ENCODE measurements at places on chromosomes 5 and 9. TPM values are rescaled to one million over a fixed set of nuclear protein-coding genes. Genes with fewer than 3 reads are reported as not detected.

DNA sequence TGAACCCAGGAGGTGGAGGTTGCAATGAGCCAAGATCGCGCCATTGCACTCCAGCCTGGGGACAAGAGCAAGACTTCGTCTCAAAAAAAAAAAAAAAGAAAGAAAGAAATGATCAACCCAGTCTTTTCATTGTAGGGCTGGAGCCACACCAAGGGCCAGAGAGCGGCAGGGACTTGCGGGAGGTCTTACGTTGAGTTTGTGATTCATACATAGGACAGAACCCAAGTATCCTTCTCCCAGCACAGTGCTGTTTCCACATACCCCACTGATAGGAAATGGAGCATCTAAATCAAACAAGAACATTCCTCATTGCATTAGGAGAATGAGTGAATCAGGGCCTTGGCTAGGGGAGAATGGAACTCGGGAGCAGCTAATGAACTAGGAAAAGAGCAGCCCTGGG is 3.5 kb upstream of the TNIP1 start:
- no peak for DNase-seq

- DNase-seq: no peak
Observed at GRCh38 chr5:27093279-27093678, 54.9 kb upstream of the CDH9 start.

DNA sequence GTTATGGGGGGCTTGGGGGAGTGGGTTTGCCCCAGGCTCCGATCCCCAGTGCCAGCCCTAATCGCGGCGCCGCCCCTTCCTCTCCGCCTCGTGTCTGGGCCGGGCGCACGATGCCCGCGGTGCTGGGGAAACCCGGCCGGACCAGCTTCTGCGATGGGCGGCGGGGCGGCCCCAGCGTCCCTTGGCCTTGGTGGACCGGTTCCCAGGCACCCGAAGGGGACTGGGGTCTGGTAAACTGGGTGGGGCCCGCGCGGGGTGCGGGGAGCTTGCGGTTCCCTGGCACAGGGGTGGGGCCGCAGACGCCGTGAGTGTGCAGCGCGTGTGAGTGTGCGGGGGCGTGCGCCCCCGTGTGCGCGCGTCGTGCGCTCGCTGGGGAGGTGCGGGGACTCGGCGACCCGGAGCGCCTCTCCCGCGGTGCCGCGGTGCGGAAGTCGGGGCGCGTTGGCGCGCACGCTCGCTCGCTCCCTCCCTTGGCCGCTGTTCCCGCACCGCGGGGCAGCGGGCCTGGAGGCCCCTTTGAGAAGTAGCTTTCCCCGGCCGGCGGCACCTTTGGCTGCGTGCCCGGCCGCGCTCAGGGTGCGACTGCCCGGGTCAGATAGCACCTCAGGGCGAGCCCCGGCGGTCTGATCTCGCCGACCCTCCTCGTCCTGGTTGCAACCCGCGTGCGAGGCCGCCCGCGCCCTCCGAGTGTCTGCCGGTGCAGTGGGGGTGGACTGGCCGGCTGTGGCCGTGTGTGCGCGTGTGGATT is 568 bp downstream of the MACIR start:
- peak; percentile 75 for DNase-seq

GRCh38 chr5:120122703-120123102 is 341.4 kb upstream of the PRR16 start:
- no peak for DNase-seq

DNA sequence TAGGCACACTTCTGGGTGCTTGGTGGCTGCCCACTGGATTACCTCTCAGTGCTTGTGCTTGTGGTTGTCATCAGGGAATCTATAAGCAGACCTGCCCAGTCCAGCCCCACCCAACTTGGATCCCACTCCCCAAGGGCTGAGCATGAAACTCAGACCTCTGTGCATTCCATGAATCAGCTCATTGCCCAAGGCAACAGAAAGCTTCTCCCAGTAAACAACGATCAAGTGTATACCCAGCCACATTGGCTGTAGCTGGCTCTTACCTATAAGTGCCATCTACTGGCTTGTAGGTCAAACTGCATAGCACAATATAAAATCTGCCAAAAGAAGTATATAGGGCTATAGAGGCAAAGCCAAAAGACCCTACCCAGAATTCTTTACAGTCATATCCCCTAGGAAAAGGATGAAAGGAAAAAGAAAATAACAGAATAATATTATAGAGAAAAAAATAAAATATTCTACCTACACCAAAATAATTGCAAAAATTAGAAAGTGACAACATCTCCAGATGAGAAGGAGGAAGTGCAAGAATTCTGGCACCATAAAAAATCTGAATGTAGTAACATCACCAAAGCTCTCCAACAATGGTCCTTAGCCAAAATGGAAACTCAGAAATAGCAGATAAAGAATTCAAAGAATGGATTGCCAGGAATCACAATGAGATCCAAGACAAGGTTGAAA is 321.0 kb upstream of the TRPC7 start:
- no peak for DNase-seq

DNA sequence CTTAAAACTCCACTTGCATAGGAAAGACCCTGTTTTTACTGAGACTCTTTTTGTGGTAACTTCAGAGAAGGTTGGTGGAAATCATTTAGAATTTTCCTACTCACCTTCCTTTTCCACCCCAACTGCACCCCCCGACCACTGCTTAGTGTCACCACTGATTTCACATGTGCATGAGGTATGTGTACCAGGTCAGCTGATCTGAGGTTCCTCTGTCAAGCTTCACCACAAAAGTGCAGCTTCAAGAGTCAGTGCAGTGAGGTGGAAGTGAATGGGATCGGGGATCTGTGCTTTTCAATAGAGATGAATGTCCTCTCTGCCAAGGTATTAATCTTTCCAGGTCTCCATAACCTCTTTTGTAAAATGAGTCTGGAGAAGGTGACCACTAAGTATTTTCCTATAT is 260.5 kb upstream of the WWC1 start:
- DNase-seq: no peak

GRCh38 chr9:109387206-109387605 is 66.3 kb upstream of the EPB41L4B start:
- DNase-seq: no peak

- DNase-seq: no peak
Observed at GRCh38 chr5:23303435-23303834, 204.0 kb upstream of the PRDM9 start.

DNA sequence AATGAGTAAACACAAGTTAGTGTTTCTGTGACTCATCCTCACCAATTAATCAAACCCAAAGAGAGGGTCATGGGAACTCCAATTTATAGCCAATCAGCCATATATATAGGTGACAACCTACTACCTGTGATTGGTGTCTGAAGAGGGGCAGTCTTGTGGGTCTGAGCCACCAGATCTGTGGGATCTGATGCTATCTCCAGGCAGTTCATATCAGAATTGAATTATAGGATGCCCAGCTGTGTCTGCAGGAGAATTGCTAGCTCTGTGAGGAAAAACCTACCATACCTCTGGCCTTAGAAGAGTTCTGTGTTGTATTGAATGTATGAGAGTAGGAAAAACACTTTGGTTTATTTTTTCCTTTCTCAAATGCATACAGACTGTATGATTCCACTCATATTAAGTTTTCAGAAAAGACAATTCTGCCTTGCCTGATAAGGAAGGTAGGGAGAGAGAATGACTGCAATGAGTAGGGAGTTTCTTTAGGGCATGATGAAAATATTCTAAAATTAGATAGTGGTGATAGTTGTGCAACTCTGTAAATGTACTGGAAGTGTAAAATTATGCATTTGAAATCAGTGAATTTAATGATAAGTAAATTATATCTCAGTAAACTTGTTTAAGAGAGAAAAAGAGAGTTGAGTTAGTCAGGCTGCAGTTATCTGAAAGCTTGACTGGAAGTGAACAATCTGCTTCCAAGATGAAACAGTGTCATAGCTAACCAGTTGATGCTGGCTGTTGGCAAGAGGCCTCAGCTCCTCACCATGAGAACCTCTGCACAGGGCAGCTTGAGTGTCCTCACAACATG is 274.9 kb downstream of the AUH start:
- no peak for DNase-seq

GRCh38 chr5:125006011-125006685 is 259.7 kb upstream of the ZNF608 start:
- DNase-seq: no peak

- no peak for DNase-seq
Observed at GRCh38 chr9:78973907-78974306, 597.9 kb upstream of the TLE4 start.

GRCh38 chr5:84779186-84779585 is 394.5 kb upstream of the EDIL3 start:
- no peak for DNase-seq

DNA sequence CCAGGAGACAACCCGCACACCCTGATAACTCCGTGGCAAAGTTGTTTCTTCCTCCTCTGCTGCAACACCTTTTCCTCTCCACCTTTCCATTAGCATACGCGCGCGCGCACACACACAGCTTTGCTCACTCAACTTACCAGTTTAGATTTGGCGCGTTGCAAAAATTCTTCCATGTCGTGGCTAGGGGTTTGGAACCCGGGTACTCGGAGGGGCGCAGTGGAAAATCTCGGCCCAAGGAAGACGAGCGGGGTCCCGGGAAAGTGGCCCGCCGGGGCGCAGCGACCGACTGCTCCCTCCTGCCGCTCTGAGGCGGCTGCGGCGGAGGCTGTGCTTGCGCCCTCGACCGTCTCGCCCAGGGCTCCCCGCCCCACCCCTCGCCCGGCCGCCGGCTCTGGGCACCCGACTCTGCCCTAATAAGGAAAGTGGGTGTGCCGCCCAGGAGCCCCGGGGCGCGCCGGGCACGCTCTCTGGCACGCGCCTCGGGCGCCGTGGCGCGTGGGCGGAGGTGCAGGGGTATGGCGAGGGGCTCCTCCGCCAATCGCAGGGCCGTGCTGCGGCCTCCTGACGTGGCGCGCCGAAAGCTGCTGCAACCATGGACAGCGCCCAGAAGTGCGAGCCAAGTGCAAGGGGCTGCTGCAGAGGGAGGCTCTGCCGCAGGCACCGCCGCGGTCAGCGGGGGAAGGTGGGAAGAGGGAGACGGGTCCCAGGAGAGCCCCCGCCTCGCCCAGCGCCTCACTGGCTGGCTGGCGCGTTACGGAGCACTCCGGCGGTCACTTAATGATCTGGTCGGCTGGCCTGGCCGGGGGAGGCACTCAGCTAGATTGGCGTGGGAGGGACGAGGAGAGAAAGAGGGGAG is at the start of gene PRUNE2:
Gene PRUNE2, minus strand, starts transcription at position 324 of the 856 bp plus-strand sequence. Its CDS starts 151 bp downstream, at position 173.
- no peak for DNase-seq

- no peak for DNase-seq
Observed at GRCh38 chr9:79012561-79012960, 559.2 kb upstream of the TLE4 start.

- DNase-seq: no peak
Observed at GRCh38 chr9:13481274-13481673, 201.8 kb upstream of the MPDZ start.

DNA sequence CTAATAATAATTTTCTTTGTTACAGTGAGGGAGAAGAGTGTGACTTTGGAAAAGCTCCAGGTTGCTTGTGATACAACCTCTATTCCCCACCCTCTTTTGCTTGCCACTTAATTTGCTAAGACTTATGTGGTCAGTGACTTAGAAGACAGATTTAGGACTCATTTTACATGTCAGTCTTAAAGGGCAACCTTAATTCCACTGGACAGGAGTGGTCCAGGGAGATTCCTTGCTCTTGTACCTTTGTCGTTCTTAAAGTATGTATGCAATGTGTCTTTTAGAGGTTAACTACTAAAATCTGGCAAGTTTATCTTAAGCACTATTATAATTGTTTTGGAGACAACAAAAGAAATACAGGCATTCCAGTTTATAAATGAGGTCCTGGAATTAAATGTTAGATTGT is 20.0 kb downstream of the SLC30A5 start:
- no peak for DNase-seq

- DNase-seq: no peak
Observed at GRCh38 chr9:27385606-27386322, 88.8 kb upstream of the EQTN start.

GRCh38 chr5:14734396-14734795 is 69.9 kb downstream of the OTULIN start:
- no peak for DNase-seq

- DNase-seq: no peak
Observed at GRCh38 chr5:53063176-53063575, 46.4 kb downstream of the MOCS2 start.

DNA sequence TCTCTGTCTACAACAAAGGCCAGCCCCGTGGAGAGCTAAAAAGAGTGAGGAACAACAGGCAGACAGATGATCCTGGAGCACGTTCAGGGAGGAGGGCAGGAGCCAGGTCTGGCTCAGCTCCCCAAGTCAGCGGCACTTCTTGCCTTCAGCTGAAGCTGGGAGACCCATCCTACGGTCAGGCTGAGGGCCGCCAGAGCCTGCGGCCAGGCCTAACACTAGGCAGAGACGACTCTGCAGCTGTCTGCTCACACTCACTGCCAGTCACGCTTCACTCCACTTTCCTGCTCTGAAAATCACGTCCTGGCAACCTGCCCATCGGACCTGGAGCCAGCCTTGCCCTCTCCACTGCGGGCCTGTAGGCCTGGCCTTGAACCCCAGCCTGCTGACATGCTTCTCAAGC is 160.9 kb upstream of the LHFPL2 start:
- DNase-seq: no peak

DNA sequence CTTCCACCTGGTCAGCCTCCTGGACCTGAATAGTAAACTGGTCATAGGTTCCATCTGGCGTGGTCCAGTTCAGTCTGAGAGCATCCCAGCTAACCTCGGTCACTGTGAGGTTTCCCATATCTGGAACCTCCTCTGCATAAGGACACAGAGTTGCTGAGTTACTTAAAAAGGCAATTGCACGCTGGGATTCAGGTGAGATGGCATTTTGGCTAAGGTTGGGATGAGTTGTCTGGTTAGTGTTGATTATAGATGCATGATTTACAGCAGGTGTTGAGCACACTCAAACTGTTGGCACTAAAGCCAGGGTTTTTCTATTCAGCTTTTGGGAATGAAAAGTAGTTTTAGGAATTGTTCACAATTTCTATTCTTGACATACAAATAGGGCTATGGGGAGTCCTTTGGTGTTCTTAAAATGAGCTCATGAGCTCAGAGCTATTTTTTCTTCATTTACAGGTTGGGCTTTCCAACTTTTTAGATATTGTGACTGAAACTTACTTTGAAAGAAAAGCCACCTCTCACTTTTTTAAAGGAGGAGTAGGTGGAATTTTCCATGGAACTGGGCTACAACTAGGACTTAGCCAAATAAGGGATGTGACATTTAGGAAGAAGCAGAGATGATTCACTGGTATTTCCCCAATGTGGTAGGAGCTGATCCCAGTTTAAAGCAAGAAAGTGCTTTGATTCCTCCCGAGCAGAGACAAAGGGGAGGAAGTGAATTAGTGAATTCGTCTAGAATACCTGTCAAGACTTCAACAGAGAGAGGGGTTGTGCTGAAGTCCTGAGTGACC is 54.7 kb downstream of the TNC start:
- DNase-seq: no peak

- DNase-seq: no peak
Observed at GRCh38 chr9:126614455-126615244, 922 bp downstream of the LMX1B start.

OTP gene
- polyA plus RNA-seq: not detected

ZNF454 gene
- polyA plus RNA-seq: not detected

NUTM2G gene
- polyA plus RNA-seq: 0.12 TPM

SLC6A7 gene
- polyA plus RNA-seq: not detected

GHR gene
- not detected for polyA plus RNA-seq

HTR4 gene
- polyA plus RNA-seq: not detected

NEUROG1 gene
- polyA plus RNA-seq: not detected

ORM2 gene
- not detected for polyA plus RNA-seq

PCDHGB5 gene
- 0.09 TPM for polyA plus RNA-seq

GLRA1 gene
- not detected for polyA plus RNA-seq

CCL19 gene
- not detected for polyA plus RNA-seq

BHMT2 gene
- polyA plus RNA-seq: not detected

ECSCR gene
- polyA plus RNA-seq: not detected

STARD4 gene
- 3.7 TPM for polyA plus RNA-seq

QRFP gene
- polyA plus RNA-seq: not detected
